ENCODE measurements at places on chromosomes 11 and 22. TPM values are rescaled to one million over a fixed set of nuclear protein-coding genes. Genes with fewer than 3 reads are reported as not detected.

GRCh38 chr11:44861849-44862557 is 88.7 kb downstream of the TP53I11 start:
- DNase-seq = peak; percentile 84

DNA sequence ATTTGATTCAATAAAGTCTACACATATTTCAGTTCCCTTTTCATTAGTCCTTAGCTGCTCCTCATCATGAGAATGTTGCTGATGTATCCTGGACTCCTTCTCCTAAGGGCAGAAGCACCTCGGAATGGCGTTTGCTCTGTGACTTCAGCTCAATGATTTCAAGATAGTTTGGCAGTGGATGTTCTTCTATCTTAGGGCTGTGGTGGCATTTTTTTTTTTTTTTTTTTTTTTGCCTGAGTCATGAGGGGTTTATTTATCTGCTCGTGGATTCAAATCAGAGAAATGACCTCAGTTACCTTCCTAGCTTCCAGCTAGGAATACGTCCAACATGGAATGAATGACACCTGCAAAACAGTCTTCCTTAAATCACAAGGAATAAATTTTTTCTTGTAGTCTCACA is 220.0 kb upstream of the ZBED5 start:
- no peak for DNase-seq

DNA sequence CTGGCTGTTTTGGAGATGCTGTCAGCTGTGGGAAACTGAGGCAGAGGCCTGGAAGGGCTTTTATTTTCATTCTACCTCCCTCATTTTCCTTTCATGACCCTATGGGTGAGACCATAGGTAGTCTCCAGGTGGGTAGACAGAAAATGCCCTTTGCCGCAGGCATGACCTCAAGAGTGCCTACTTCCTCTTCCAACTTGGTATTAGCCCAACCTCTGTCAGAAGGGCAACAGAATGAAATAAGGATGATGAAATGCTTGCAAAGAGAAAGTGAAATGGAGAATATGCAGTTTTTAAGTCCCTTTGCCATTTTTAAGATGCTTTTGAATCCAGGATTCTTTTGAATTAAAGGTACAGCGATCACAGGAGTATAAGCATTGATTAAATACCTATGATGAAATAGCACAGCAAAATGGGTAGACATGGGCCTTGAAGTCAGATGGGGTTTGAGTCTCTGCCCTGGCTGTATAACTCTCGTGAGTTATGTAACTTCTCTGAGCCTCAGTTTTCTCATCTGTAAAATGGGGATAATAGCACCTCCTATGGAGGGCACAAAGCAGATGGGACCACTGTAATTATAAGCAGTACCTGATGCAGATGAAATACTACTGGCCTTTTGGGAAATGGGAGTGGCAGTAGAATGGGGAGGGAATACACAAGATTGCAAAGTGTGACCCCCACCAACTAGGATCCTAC is 3.7 kb downstream of the ASPHD2 start:
- no peak for DNase-seq

- DNase-seq = no peak
Measured at GRCh38 chr11:14809466-14809865, 82.6 kb downstream of the CYP2R1 start.

- no peak for DNase-seq
Measured at GRCh38 chr11:43376594-43376993, 17.9 kb downstream of the TTC17 start.

DNA sequence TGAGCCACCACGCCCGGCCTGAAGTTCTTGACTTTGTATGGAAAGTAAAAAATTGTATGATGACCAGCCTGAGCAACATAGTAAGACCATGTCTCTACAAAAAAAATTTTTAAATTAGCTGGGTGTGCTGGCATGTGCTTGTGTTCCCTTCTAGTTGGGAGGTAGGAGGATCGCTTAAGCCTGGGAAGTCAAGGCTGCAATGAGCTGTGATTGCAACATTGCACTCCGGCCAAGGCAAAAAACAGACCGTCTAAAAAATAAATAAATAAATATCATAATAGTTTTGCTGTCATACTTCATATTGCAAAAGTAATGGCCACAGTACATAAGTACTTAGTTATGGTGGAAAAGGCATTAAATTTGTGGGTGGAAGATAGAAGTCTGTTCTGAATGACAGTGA is 3.4 kb downstream of the AGBL2 start:
- DNase-seq = no peak

DNA sequence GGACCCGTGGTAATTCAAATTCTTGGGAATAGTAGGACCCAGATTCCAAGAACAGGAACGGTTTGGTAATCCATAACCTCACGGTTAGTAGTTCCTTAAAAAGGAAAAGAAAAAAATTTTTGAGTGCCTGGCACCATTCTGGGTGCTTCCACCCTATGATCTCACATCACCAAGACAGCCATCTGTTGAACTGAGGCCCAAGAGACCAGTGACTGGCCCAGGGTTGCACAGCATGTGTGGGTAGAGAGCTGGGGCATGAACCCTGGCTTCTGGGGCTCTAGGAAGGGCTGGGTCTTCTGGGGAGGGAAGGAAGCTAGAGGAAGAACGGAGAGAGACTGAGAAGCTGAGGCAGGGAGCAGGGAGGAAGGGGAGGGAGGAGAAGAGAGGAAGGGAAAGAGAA is 4.7 kb upstream of the SPI1 start:
- no peak for DNase-seq

GRCh38 chr11:61923166-61924063 is 6.0 kb upstream of the RAB3IL1 start:
- DNase-seq = peak; percentile 83

- no peak for DNase-seq
Measured at GRCh38 chr11:102010776-102011494, 36.3 kb upstream of the CFAP300 start.

- peak; percentile 51 for DNase-seq
Measured at GRCh38 chr22:27134315-27134701, 476.9 kb downstream of the MIAT start.

DNA sequence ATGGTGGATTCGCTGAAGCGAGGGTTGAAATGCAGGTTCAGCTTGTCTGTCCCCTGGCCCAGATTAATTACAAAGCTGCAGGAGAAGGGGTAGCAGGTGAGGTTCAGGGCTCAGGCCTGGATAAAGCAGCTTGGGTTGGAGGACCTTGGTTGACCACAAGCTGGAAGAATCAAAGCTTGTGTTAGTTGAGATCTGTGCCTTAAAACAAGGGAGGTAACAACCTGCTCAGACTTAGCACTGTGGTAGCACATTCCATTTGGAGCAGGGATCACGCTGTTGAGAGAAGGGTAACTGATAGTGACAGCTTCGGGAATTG is 9.3 kb downstream of the LGALS2 start:
- no peak for DNase-seq

- DNase-seq = no peak
Measured at GRCh38 chr11:64842851-64843685, 1.4 kb downstream of the CDC42BPG start.

DNA sequence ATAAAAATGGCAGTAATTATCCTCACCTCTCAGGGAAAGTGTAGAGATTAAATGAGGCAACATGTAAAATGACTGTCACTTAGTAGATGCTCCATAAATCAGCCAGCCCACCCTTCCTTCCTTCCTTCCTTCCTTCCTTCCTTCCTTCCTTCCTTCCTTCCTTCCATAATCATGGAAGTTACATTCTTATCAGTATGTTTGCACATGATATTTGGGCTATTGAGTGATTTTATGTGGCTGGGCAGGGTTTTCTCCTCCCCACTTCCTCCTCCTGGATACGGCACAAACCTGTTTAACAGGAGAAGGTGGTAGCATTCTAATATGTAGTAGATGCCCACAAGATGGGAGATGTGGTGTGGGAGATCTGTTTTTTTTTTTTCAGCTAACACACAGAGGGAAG is 11.9 kb downstream of the LYVE1 start:
- no peak for DNase-seq

GRCh38 chr11:114321621-114322257 is 25.5 kb downstream of the NNMT start:
- peak; percentile 60 for DNase-seq

DNA sequence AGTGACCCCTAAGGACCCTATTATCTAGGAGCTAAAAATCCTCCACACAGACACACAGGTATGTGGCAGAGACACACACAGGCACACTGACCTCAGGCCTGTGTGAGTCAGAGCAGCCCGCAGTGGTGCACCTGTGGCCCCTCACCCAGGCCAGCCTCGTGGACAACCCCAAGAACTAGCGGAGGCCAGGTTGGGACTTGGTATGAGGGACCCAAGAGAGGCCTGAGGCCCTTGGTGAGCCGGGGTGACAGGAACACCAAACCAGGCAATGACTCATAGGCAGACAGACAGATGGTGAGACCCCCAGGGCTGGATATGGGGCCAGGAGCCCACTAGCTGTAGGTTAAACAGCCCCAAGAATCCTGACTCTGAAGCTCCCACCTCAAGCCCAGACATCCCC is 6.0 kb downstream of the CASTOR1 start:
- DNase-seq = no peak

DNA sequence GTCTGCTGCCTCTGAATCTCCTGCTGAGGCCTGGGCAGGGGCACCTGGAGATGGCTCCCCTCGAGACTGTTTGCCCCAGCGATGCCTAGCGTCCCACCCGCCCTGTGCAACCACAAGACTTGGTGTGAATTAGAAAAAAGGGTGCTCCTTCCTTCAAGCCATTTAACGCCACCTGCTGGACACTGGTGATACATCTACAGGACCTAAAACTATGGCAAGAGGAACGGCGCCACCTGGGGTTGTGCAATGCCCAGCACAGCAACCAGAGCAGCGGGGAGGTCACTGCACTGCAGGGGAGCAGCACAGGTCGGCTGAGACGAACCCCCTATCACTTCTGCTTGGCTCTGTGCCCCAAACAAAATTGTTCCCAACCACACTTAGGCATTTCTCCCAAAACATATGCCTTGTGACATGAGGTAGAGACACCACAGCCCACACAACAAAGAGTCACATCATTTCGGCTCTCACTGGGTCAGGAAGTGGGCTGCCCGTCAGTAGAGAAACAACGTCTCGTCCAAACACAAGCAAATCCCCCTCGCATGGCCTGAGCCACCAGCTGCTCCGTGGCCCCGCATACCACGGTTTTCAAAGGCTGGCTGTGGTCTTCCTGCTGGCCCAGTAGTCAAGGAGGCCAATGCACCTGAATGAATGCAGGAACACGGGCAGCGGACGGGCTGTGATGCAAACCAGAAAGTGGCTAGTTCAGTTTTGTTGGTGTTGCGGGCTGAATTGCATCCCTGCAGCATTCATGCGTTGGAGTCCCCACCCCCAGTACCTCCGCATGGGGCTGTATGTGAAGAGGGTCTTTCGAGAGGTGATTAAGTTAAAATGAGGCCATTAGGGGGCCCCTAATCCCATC is 171.9 kb downstream of the SHANK2 start:
- no peak for DNase-seq

DNA sequence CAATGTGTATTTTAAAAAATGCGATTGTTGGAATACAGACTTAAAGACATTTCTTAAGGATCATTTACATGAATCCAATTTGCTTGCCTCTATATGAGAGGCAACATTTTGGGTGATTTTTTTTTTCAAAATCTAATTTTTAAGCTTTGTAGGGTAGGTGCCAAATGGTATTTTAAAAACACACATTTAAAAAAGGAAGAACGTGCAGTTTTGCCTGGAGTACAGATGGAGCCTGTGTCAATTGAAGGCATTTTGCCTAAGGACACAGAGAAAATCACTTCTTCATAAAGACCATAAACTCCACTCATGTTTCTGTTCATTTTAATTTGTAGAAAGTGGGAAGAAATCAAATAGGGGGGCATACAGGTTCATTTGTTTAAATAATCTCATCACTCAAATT is 91.3 kb downstream of the BDNF start:
- DNase-seq = no peak

DNA sequence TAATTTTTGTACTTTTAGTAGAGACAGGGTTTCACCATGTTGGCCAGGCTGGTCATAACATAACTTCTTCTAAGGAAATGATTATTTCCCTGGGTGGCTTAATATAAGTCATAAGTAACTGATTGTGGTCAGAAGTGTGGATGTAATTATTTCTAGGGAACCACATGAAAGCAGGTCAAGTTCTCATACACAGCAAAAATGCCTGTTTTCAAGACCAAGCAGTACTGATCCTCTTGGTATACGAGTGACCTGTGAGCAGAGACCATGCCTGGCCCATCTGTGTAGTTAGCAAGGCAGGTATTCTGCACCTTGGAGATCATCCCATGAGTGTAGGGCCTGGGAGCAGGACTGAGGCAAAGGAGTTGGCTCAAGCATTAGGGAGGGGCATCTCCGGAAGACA is 32.5 kb upstream of the NUCB2 start:
- no peak for DNase-seq

- peak; percentile 5 for DNase-seq
Measured at GRCh38 chr22:23684561-23685031, 6.2 kb upstream of the RGL4 start.

DNA sequence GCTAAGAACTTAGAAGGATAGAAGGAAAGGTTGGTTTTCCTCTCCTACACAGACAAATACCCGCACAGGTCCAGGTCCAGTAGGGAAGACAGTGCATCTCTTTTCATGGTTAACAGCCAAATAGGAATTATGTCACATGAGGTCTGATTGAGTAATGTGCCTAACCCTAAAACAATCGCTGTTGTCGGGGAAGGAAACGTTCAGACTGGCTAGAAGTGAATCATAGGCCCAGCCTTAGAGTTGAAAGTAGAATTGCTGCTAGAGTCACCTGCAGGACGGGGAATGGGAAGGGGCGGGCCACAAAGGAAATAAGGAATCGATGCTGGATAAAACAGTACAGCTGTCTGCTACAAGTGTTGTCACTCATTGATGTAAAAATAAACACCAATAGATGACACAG is 12.4 kb upstream of the HTATIP2 start:
- no peak for DNase-seq

DNA sequence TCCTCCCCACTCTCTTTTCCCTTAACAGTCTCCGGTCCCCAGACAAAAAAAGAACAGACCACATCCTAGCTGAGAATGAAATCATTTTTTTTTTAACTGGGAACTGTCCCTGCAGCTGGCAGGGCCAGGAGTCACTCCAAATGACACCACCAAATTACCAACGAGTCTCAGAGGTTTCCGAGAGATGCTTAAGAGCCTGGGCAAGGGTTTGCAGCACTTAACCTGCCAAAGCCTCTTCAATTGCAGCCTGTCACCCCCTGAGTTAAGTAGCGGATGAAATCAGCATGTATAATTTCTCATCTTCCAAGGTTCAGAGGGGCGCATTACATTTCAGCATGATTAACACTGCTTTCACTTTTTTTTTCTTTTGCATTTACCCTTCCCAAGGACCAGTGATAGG is 71.8 kb downstream of the TENM4 start:
- DNase-seq = no peak

VSIG10L2 gene
- total RNA-seq = 9.5 TPM

CLCF1 gene
- total RNA-seq = 6.6 TPM

PITPNM1 gene
- 15.4 TPM for total RNA-seq

SCGB1D2 gene
- 1.9 TPM for total RNA-seq

GRAMD4 gene
- 19.7 TPM for total RNA-seq

MCM5 gene
- 28.9 TPM for total RNA-seq

CBL gene
- total RNA-seq = 39.9 TPM

CRYAB gene
- total RNA-seq = 67.1 TPM

MAML2 gene
- total RNA-seq = 8.2 TPM

FAM180B gene
- not detected for total RNA-seq

CSNK1E gene
- 171 TPM for total RNA-seq

C11orf16 gene
- total RNA-seq = not detected

CARD18 gene
- not detected for total RNA-seq

All from uterus (tissue), 4 donors.